ENCODE measurements at places on chromosomes 2 and 18.

- no peak for DNase-seq
These were observed 77.4 kb upstream of the PPP1CB start for GRCh38 chr2:28674062-28674712.

- DNase-seq = no peak
These were observed 81.0 kb upstream of the PPM1B start for GRCh38 chr2:44087714-44088092.

- no peak for DNase-seq
These were observed 186.8 kb upstream of the RAB12 start for GRCh38 chr18:8422391-8422790.

DNA sequence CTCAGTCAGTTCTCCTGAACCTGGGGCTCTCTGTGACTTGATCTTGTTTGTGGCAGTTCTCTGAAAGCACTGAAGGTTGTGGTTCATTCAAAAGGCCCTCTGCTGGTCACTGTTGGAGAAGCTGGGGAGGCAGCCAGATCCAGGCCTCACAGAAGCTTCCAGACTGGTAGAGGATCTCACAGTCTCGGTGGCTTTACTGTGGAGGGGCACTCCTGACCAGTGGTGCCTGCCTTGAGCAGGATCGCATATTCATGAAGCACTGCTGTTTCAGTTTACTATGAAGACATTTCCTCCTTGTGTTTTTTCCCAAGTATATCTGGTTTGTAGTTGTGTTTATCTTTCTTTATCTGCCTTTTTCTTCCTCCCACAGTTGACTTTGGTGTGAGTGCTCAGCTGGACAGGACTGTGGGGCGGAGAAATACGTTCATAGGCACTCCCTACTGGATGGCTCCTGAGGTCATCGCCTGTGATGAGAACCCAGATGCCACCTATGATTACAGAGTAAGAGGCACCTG, 133.9 kb downstream of the MAP4K4 start:
- DNase-seq = peak; percentile 18

DNA sequence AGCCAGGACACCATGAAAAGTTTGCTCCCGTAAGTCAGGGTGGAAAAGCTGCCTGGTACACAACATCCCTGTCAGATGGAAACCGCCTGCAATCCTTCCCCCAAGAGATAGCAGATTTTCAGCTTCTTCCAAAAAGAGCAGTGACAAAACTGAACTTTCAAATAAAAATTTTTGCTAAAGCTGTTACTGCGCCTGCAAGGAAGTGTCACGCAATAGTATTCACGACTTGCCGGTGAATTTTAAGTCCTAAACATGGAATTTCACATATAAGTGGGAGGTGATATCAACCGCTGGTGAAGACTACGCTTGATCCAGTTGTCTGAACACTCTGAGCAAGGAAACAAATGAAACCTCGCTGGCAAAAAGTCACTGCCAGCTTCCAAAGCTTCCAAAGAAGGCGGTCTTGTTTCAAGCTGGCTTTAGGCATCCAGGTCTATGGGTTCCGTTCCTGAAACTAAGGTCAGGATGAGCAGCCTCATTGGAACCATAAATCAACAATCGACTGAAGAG, 2.8 kb downstream of the COL6A3 start:
- no peak for DNase-seq

Data from stimulated activated CD4-positive, alpha-beta T cell treated with anti-CD3 and anti-CD28 coated beads, Interleukin-1b, Interleukin-23, amount 100 ng/mL, for 1 hour (primary cell).